Ovary (tissue), 10 donors: ENCODE measurements at places on chromosomes 3 and 15.

DNA sequence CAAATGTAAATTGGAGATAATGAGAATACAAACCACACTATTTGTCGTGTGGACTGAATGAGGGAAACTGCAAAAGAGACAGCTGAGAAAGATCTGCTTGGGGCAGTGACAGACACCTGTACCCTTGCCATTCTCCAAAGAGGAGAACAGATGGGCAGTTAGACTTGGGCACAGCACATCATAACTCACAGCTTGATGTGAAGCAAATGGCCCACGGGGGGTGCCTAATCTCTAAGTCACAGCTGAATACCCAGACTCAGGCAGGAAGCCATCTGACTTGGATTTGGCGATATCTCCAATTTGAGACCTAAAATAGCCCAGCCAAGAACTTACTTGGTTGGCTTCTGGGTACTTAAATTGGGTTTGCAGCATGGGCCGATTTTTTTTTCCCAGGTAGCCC is 10.0 kb upstream of the SLC6A11 start:
- H3K4me1 ChIP-seq = no peaks in the 10 kb centered on the region
- H3K27me3 ChIP-seq = no peaks in the 10 kb centered on the region
- no peak overlapping the region for H3K4me3 ChIP-seq
- no peak overlapping the region for H3K27ac ChIP-seq
- no peak for DNase-seq
- no peaks in the 10 kb centered on the region for H3K36me3 ChIP-seq

GRCh38 chr3:39166932-39167532 is 13.6 kb upstream of the CSRNP1 start:
- no peak overlapping the region for H3K27ac ChIP-seq
- H3K4me3 ChIP-seq = no peak overlapping the region
- DNase-seq = no peak

DNA sequence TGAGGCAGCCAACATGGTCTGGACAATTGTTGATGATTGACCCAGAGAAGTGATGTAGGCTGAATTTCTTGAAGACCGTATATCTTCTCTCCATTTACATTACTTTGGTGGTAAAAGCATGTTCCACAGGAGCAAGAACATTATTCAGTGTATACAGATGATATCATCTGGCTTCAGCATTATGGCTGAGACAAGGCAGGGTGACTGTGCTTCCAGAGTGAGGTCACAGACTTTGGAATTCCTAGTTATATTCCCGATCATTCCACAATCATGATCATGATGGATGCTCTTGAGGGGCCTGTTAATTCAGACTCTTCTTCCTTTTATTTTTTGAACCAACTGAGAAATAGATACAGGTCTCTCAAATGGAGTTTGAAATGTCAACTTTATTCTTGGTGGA is 19.0 kb downstream of the PLS1 start:
- no peak overlapping the region for H3K27ac ChIP-seq
- H3K4me3 ChIP-seq = no peak overlapping the region
- no peaks in the 10 kb centered on the region for H3K27me3 ChIP-seq
- no peaks in the 10 kb centered on the region for H3K4me1 ChIP-seq
- H3K36me3 ChIP-seq = no peaks in the 10 kb centered on the region
- no peak for DNase-seq

GRCh38 chr15:79853492-79854328 is 43.1 kb downstream of the MTHFS start:
- no peaks in the 10 kb centered on the region for H3K27me3 ChIP-seq
- no peak overlapping the region for H3K27ac ChIP-seq
- no peak overlapping the region for H3K4me3 ChIP-seq
- peak; percentile 63 for DNase-seq
- H3K36me3 ChIP-seq = no peaks in the 10 kb centered on the region

- no peaks in the 10 kb centered on the region for H3K27me3 ChIP-seq
- H3K4me1 ChIP-seq = peaks cover 1% of the 10 kb centered on the region
- H3K36me3 ChIP-seq = no peaks in the 10 kb centered on the region
- DNase-seq = no peak
- H3K4me3 ChIP-seq = no peak overlapping the region
Observed at GRCh38 chr15:91561371-91562100, 292.0 kb upstream of the SLCO3A1 start.

- no peak overlapping the region for H3K27ac ChIP-seq
- H3K4me1 ChIP-seq = no peaks in the 10 kb centered on the region
- no peaks in the 10 kb centered on the region for H3K36me3 ChIP-seq
Observed at GRCh38 chr3:134704556-134704955, 53.7 kb upstream of the KY start.
